ENCODE measurements at places on chromosomes 12 and 14. TPM values are rescaled to one million over a fixed set of nuclear protein-coding genes. Genes with fewer than 3 reads are reported as not detected.

DNA sequence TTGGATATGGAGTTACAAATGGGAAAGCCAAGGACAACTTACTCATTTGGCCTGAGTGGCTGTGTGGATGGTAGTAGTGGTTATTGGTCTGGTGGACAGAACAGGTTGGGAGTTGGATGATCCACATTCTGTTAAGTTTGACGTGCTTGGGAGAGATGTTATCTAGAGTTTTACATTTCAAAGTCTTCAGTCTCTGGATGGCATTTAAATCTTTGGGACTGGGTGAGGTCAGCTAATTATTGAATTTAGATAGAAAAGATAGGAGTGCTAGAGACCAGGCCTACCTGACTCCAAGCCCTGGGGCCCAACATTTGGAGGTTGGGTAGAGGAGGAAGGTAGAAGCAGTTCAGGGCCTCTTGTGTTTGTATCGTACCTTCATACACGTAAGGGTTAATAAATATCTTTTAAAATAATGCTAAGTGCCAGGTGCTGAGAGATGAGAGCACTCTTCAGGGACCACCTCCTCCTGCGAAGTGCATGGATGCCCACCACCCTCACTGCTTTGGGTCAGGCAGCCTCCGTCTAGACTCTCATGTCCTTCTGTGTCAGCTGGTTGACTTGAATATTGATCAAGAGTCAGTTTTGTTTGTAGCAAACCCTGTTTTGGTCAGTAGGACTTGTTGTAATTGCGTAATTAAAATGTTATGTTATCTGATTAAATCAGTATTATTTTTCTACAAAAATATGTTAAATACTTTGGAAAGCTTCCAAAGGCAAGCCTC, 460.4 kb upstream of the RGS6 start:
- DNase-seq: no peak

GRCh38 chr12:85920324-85920947, 46.3 kb downstream of the NTS start:
- no peak for DNase-seq

DNA sequence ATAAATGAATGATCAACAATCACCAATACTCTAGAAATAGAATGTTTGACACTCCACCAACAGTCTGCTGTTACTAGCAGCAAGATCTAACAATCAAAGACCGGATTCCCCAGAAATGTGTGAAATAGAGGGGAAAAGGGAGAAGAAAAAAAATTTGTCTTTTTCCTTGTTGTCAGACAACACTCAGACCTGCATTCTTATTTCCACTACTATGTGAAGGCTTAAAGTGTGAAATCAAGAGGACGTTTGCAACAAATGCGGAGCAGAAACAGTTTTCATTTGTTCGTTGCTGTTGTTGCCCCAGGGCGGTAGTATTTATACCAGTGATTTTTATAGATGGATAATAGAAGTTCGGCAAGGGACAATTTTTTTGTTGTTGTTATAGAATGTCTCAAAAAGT, 9.2 kb downstream of the NKX2-1 start:
- no peak for DNase-seq

DNA sequence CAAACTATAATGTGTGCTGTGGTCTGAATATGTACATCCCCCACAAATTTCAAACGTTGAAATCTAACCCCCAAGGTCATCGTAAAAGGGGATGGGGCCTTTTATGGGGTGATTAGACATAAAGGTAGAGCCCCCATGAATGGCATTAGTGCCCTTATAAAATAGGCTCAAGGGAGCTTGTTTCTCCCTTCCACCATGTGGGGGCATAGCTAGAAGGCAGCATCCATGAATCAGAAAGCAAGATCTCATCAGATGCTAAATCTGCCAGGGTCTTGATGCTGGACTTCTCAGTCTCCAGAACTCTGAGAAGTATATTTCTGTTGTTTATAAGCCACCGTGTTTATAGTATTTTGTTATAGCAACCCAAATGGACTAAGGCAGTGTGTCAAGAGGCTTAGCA, 33.4 kb upstream of the IGF1 start:
- no peak for DNase-seq

GRCh38 chr12:109687250-109687649, 26.4 kb upstream of the FAM222A start:
- DNase-seq: no peak

DNA sequence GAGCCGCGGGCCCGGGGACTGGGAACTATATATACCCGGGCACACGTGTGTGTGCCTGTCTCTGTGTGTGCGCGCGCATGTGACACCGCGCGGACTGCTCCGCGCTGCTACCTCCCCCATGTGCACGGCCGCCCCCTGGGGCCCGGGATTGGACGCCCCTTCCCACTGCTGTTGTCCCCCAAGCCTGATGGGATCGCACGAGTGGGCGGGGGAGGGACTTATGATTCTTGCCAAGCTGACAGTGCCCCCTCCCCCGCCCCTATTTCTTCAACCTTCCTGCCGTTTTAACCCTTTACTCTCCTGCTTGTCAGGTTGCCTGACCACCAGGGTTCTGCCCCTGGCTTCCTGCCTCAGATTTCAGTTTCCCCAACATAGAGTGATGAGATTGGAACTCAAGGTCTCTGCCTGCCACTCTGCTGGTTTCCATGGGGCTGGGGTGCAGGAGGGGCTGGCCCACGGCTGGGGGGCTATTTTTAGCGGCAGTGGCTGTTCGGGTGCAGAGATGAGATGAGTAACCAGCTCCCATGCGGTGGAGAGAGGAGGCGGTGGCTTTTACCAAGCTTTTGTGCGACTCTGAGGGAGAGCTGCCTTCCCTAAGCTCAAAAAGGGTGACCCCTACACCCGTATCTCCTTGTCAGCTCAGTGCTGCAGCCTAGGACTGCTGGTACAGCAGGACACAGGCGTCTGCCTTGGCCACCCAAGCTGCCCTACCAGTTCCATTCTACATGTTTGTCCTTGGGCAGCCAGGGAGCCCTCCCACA, at the start of gene DDN:
DDN (minus strand) TSS at position 5 of the 761 bp plus-strand sequence. CDS start 88 bp downstream, outside the sequence.
- DNase-seq: no peak

- no peak for DNase-seq
Measured at GRCh38 chr12:83265808-83266207, 579.1 kb downstream of the TMTC2 start.

DNA sequence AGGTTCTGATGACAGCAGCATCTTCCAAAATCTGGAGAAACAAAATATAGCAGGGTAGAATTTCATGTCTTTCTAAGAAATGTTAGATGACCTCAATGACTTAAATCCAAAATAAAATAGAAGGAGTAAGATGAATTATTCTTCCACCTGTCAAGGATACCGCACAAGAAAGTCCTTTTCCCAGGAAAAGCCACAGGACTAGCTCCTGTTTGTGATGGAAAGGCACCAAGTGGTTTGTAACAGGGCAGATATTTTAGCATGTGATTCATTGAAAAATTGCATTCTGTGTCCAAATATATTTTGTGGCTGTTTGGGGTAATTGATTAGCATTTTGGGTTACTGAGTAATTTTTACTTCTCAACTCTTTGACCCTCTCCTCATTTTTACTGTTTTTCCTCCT, 2.7 kb downstream of the CD163L1 start:
- no peak for DNase-seq

The RNFT2 gene
- 0.78 TPM for total RNA-seq

The SOAT2 gene
- total RNA-seq: not detected

The HRK gene
- total RNA-seq: 0.59 TPM
